ENCODE measurements at places on chromosomes 12 and 14.
A peak's percentile ranks its signal among the peaks of the same experiment; 100 is the strongest.

GRCh38 chr12:2642176-2642892, 152.4 kb upstream of the FKBP4 start:
- no peak for DNase-seq

DNA sequence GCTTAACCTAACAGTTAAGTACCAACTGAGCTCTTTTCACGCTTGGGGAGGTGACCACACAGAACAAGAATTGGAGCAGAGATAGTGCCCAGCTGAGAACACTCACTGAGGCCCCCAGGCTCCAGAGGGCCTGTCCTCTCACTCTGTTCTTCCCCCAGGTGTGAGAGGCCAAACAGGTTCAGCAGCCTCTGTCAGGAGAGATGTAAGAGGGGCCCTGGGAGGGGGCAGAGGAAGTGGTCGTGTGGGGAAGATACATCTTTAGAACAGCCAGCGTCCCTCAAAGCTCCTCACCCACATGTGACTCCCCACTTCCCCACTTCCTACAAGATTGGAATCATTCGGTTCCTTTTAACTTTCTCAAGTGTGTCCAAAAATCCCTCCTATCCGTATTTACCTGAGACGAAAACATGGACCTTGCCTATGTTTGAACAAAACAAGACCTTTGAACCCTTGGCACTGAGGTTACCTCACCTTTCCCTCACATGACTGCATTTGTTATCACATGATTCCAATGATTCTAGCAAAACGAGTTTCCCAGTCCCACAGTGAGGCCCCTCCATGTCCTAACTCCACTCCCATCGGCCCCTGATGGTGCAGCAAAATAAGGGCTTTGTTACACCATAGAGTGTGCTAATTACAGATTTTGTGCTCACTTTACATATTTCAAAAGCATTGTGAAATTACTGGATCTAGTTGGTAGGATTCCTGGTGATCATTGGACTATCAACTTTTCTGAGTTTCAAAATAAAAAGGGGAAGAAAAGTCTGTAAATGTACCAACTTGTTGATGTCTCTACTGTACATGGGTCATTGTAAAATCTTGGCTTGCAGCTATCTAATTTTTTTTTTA, 40.0 kb upstream of the PAPOLA start:
- no peak for DNase-seq

GRCh38 chr12:108357834-108358579, 18.9 kb upstream of the CMKLR1 start:
- no peak for DNase-seq

- DNase-seq = no peak
These were observed 25.8 kb upstream of the TRHDE start for GRCh38 chr12:72246370-72246769.

DNA sequence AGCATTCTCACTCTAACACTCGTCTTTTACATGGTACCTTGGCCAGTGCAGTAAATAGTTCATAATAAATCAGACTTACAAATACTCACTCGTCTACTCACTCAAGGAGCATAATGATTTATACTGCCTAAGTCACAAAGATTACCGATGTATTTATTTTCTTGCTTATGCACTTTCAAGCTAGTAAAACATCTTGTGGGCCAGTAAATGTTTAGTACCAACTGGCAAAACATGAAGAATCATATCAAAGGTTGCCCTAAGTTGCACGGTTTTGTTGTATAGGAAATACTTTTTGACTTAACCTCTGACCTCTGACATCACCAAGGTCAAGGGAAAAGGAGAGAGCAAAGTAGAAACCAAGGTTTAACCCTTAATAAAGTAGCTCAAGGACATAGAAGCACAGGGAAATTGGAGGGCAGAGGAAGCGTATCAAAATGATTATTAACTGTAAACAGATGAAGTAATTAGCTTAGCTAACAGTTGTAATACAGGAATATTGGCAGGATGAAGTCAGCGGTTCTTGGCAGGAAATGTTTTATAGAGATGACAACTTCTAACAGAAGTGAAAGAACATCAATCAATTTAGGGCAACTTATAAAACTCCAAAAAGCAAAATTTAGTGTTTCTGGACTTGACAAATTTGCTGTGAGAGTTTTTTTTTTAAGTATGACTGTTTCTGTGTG, 131.9 kb downstream of the HMGA2 start:
- DNase-seq = no peak

- no peak for DNase-seq
These were observed 167.1 kb upstream of the SOX5 start for GRCh38 chr12:24116548-24116947.

DNA sequence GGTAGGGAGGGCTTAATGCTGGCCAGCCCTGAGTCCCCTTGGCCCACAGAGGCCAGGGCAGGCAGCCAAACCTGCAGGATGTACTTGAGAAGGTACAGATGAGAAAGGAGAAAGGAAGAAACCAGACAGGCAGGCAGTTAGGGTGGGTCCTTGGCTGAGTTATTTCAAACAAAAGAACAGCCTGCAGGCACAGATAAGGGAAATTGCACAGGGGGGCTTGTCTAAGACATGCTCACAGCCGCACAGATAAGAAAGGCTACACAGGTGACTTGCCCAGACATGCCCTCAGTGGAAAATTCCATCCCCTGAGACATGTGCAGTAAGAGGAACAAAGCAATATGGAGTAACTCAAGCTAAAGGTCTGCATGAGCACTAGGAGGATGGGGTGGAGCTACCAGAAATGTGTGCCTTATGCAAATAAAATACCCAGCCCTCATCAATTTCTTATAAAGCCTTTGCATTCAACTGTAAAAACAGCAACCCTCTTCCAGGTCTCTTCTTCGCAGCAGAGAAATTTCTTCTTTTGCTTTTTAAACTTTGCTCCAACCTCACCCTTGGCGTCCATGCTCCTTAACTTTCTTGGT, 158.2 kb upstream of the RGS6 start:
- no peak for DNase-seq

DNA sequence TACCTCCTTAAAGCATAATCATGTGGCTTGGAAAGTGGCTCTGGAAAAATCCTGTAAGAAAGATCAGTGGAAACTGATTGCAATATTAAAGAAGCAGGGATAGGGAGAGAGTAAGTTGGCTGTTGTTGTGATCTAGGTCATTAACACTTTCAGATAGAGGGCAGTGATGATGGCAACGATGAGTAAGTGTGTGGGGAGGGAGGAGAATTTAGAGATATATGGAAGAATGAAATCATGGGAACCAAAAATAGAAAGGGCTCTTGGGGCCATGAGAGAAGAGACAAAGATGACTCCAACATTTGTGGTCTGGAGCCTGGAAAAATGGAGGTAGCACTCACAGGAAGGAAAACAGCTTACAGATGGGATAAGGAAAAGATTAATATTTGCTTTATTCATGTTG, 23.3 kb downstream of the SNRPF start:
- DNase-seq = no peak

DNA sequence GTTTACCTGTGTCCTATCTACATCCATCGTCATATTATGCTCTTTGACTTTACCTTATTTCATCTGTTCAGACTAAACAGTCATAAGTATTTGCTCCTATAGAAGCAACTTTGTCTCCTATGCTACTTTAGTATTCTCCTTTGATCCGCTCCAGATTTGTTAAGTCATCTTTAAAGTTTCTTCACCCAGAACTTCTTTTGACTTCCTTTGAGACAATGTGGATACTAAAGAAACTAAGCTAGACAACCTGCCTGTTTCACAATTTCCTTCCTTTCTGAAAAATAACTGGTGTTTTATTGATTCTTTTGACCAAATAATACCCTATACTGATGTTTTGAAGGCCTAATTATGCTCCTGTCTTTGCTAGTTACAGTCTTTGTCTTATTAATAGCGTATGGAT, 30.0 kb upstream of the LRRK2 start:
- no peak for DNase-seq

DNA sequence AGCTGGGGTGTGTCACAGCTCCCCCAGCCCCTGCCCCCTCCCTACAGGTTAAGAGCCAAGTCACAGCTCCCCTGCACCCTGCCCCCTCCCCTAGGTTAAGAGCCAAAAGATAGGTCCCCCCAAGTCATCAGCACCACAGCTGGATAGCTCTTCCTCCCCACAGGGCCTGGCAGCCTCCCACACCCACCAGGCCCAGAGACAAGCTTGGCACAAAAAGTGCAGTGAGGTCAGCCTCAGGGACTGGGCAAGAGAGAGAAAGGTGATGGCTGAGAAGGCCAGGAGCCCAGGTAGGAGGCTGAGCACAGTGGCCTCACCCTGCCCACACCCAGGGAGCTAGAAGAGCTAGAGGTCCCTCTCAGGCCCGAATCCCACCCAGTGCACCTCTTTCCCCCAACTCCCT, 8.7 kb downstream of the ITGA7 start:
- DNase-seq = no peak

- peak; percentile 51 for DNase-seq
These were observed 96.1 kb downstream of the DAD1 start for GRCh38 chr14:22492622-22493542.

- DNase-seq = no peak
These were observed 138.7 kb upstream of the PZP start for GRCh38 chr12:9346866-9347327.

GRCh38 chr12:13268581-13268980, 72.1 kb downstream of the EMP1 start:
- no peak for DNase-seq

DNA sequence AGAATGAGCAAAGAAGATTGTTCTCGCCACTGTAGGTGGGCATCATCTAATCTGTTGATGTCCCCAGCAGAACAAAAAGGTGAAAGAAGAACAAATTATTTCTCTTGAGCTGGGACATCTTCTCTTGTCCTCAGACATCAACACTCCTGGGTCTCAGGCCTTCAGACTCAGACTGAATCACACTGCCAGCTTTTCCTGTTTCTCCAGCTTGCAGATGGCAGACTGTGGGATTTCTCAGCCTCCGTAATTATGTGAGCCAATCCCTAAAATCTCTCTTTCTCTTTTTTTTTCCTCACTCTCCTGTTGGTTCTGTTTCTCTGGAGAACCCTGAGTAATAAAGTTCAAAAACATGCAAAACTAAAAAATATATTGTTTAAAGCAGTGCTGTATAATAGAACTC, 3.7 kb upstream of the TMPRSS12 start:
- DNase-seq = no peak

Data from activated CD4-positive, alpha-beta T cell treated with anti-CD3 and anti-CD28 coated beads for 48 hours (primary cell).